HCT116 (cell line): ENCODE measurements at places on chromosomes 11 and 22.
A peak's percentile ranks its signal among the peaks of the same experiment; 100 is the strongest.

- peak; percentile 73 for DNase-seq
Observed at GRCh38 chr11:110251836-110252235, 44.6 kb downstream of the RDX start.

DNA sequence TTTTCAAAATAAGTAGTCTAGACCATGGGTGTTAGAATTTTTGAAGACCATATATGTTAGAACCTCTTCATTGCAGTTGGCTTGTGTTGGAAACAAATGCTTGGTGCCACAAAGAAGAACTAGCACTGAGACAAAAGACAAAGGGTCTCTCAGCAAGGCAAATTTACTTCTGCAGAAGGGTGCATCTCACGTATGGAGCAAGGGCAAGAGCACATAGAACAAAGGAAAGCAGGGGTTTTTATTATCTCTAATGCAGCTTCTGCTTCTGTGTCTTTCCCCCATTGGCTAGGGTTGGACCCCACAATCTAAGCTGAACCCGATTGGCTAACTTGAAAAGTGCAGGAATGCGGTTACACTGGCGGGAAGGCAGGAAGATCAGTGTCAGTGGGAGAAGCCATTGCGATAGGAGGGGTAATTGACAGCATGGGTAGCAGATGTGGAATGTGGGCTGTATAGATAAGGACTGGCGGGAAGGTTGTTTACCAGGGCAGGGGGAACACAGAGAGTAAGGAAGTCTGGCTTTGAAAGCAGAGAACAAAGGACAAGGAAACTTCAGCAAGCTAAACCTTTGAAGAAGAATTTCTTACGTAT lies 9.2 kb upstream of the RBMXL2 start:
- DNase-seq = no peak

GRCh38 chr11:127552446-127552845 lies 551.9 kb upstream of the KIRREL3 start:
- no peak for DNase-seq

DNA sequence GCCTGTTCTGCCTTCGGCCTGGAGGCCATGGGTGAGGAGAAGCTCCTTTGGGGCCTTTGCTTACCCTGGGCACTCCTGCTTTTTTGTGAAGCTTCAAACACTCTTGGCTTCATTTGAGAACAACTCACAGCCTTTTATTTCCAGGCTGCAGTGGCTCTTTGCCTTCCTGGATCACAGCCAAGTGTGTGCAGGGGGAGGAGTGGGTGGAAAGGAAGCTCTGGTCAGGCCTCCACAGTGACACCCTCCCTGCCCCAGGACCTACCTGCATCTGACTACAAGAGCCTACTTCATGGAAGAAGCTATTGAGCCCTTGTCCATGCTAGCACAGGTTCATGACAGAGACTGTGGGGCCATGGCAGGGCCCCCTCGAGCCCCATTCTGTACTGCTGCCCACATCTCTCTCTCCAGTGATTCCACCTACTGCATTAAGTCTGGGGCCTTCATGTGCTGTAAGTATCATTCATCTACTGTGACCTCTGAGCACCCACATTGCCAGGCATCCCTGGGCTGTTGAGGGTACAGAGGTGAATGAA lies 52.3 kb downstream of the GAB4 start:
- DNase-seq = no peak

DNA sequence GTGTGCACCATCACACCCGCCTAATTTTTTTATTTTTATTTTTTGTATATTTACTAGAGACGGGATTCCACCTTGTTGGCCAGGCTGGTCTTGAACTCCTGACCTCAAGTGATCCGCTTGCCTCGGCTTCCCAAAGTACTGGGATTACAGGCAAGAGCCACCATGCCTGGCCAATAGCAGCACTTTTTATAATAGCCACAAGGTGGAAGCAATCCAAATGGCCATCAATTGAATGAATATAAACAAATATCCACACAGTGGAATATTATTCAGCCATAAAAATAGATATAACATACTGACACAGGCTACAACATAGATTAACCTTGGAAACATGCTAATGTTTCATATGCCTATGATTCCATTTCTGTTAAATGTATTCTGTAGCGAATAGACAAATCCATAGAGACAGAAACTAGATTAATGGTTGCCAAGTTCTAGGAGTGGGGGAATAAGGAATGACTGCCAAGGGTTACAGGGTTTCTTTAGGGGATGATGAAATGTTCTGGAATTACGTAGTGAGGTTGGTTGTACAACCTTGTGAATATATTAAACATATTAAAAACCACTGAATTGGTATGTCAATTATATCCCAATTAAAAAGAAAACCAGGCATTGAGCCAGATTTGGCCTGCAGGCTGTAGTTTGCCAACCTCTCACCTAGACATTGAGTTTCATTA lies 4.8 kb downstream of the VPS51 start:
- DNase-seq = no peak

DNA sequence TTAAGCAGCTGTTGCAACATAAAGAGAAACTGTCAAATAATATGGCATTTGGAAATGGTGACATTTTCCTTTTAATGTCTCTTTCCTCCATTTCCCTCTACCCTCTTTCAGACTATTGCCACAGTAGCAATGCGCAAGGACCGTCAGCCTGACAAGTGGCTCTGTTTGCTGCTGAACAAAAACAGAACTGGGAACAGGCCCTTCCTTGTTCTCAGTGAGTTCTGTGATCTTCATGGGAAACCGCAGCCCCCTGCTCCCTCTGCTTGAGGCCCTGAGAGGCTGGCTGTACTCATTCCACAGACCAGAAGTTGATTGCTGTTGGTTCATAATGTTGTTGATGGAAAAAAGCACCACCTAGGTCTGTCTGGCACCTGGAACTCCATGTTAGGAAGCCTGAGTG lies 559.7 kb downstream of the OPCML start:
- no peak for DNase-seq

DNA sequence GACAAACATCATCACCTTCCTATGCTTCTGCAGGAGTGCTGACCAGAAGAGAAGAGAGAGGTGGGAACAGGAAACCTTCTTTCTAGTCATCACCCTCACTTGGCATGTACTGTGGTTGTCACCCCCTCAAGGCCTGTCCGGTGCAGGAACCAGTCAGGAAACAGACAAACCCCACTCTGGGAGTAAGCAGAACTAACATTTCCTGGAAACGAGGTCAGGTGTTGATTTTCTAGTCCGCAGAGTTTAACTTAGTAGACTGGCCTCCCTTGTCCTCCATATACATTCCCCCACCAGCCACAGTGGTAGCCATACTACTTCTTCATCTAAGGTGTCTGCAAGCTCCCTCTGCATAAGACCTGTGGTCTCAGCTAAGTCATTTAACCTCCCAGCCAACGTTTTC lies 80.7 kb upstream of the NCAM1 start:
- no peak for DNase-seq

- no peak for DNase-seq
Observed at GRCh38 chr22:23237841-23238240, 57.5 kb downstream of the BCR start.

DNA sequence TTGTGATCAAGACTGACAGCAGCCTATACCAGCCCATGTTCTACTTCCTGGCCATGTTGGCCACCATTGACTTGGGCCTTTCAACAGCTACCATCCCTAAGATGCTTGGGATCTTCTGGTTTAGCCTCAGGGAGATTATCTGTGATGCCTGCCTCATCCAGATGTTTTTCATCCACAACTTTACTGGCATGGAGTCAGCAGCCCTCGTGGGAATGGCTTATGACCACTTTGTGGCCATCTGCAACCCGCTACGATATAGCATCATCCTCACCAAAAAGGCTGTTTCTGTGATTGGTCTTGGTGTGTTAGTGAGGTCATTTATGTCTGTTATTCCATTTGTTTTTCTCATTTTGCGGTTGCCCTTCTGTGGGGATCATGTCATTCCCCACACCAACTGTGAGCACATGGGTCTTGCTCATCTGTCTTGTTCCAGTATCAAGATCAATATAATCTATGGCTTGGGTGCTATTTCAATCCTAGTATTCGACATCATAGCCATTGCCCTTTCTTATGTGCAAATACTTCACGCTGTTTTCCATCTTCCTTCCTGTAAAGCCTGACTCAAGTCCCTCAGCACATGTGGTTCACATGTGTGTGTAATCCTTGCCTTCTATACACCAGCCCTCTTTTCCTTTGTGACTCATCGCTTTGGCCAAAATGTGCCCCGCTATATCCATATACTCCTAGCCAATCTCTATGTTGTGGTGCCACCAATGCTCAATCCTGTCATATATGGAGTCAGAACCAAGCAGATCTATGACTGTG lies 23.6 kb downstream of the OR52E1 start:
- DNase-seq = no peak

- DNase-seq = no peak
Observed at GRCh38 chr11:120739780-120740179, 228.2 kb downstream of the GRIK4 start.

- DNase-seq = no peak
Observed at GRCh38 chr11:12822392-12823022, 148.3 kb downstream of the TEAD1 start.

- DNase-seq = no peak
Observed at GRCh38 chr22:37400719-37401118, 26.6 kb downstream of the ELFN2 start.

DNA sequence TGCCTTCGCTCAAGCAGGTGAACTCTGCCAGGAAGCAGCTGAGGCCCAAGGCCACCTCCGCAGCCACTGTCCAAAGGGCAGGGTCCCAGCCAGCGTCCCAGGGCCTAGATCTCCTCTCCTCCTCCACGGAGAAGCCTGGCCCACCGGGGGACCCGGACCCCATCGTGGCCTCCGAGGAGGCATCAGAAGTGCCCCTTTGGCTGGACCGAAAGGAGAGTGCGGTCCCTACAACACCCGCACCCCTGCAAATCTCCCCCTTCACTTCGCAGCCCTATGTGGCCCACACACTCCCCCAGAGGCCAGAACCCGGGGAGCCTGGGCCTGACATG lies 123.4 kb downstream of the SEZ6L start:
- DNase-seq = no peak

- DNase-seq = no peak
Observed at GRCh38 chr11:3052109-3052479, 5.1 kb downstream of the CARS1 start.

DNA sequence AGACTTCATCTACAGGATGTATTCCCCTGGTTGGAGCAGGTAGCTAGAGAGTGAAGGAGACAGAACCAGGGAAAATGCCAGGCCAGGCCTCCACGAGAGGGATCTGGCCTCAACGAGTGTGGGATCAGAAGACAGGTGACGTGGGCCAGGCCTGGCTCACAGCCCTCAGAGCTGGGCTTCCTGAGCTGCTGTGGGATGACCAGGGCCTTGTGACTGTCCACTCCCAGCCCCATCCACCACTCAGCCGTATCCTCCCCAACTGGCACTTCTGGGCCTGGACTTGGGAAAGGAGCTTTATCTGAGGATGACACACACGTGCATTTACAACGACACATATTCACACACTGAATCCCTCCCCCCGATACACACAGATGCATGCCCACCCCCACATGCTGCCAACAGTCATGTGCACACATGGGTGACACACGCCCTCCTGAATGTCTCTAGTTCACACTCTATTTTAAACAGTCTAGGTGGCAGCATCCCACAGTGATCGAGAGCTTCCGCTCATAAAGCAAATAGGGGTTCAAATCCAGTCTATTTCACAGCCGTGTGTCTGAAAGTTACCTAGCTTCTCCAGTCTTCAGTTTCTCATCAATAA lies 93.1 kb downstream of the TP53I11 start:
- DNase-seq = no peak

DNA sequence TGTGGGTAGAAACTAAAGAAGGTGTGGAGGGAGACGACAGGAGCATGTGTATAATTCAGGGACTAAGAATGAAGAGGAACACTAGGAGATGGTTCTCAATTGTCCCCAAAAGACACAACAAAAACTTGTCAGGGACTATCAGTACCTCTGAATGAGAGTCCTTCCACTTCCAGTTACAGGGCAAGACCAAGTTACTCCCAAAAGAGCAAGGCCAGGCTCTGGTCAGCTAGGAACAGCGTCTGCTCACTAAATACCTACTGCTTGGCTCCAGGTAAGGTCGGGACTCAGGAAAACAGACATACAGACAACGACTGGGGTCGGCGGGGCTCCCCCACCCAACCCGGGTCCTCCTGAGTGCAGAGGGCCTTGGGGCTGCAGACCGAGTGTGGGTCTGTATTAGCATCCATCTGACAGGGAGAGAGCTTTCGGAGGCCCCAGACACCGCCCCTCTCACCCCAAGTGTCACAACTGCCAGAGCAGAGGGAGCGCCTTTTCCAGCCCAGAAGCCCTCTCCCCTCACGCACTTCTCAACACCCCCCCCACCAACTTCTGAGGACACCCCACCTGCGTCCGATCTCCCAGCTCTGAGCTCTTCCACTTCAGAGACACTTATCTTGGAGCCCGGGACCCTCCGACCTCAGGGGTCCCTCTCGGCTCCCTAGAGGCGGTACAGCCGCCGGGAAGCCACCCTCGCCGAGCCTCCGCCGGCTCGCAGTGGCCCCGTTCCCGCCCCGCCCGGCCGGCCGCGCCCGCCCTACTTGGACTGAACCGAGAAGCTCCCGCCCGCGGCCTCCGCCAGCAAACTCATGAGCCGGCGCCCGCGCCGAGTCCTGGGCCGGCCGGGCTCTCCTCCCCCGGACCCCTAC lies 522 bp downstream of the RHOG start:
- no peak for DNase-seq

GRCh38 chr22:29782061-29782845 lies 15.1 kb downstream of the UQCR10 start:
- no peak for DNase-seq

GRCh38 chr11:47980907-47981621 lies 705 bp downstream of the PTPRJ start:
- DNase-seq = no peak
